Cardiac septum (tissue), 1 donor: ENCODE measurements at places on chromosomes 16 and 17.

- no peak for DNase-seq
These were observed 23.1 kb upstream of the DHRS13 start for GRCh38 chr17:28925912-28926365.

- no peak for DNase-seq
These were observed 912 bp downstream of the COQ7 start for GRCh38 chr16:19068237-19068815.

GRCh38 chr17:29586676-29587469 lies 2.6 kb downstream of the GIT1 start:
- no peak for DNase-seq

DNA sequence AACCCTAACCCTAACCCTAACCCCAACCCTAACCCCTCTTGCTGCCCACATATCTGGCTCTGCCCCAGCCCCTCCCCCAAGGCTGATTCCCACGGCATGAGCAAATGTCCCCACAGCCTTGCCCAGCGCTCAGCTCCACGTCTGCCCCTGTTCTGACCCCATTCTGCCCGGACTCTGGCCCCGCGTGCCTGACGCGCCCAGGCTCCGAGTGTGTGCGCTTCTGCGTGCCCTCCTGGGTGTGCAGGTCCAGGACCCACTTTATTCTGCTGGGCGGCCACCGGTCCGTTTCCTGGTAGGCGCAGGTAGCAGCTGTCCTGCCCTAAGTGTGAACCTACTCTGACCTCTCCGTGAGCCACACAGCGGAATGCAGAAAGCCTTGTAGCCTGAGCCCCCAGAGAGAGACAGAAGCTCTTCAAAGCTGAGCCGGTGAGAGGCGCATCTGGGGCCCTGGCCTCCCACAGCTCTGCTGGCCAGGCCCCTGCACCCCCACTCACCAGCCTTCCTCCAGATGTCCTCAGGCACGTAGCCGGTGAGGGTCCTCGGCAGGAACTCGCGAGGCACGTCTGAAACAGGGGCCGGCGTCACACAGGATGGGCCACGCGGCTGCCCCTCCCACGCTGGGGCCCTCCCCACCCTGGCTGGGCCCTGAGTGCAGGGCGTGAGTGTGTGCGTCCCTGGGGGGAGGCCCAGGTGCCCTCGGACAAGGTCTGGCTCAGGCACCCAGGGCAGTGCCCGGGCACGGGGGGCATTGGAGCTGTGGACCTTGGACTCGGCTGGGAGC lies 14.0 kb upstream of the PABPN1L start:
- no peak for DNase-seq

- DNase-seq: no peak
These were observed 15.9 kb downstream of the TNRC6A start for GRCh38 chr16:24745391-24745790.

DNA sequence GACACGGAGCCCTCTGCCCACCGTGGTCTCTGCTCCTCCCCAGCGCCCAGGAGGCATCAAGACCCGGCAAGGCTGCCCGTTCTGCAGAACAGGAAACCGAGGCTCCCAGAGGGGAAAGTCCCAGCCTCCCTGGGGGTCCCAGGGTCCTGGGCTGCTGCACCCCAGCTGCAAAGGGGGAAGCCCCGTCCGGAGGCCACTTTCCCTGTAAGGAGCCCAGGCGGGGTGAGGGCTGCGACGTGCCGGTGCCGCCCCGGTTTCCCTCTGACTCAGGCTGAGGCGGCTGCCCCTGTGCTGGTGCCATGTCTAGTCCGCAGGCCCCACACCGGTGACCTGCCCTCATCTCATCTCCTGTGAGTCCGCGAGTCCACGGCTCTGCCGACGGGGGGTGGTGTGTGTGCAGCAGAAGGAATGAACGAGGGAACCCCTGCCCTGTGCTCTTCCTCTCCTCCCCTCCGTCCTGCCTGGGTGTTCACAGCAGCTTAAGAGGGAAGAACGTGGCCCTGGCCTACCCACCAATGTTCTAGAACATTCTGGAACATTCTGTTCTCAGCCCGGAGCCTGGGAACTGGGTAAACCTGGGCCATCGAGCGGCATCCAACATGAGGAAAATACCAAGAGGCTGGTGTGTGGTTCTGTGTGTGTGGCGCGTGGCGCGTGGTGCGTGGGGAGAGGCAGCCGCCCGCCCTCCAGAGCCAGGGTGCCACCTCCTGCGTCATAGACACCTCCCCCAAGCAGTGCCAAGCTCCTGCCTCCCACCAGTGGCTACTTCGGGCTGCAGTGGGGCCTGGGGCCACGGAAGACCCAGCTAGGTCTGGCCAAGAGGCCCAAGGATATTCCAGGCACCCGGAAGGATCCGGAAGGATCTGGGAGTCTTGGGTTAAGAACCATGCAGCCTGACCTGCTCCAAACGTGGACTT lies 7.0 kb upstream of the CBFA2T3 start:
- DNase-seq: no peak

DNA sequence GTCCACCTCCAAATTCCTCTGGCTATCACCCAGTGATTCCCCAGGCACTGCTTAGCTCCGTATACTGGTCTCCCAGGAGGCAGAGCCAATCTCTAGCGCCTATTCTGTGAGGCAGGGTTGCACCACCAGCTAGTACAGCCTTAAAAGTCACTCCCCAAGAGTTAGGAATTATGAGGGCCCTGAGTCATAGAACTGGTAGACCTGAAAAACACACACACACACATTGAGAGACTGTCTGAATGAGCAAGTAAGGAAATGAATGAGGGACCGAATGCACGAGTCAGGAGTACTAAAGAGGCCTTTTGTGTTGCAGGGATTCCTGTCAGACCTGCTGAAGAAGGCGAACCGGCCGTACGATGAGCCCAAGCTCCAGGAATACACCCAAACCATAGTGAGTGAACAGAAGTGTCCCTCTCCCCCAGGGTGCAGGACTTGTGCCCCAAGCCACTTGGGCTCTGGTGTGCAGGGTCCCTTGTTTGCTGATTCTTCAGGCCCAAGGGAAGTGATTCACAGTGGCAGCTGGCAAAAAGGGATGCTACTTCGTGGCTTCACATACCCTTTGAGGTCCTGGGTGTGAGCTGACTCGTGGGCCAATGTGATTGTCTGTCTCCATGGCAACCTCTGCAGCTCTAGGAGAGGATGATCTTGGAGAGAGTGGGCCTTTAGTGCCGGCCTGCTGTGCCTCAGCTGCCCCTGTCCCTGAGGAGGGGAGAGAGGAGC lies 24.7 kb downstream of the CALB2 start:
- DNase-seq: no peak

GRCh38 chr17:41648411-41649195 lies 24.2 kb upstream of the KRT17 start:
- peak; percentile 92 for DNase-seq

DNA sequence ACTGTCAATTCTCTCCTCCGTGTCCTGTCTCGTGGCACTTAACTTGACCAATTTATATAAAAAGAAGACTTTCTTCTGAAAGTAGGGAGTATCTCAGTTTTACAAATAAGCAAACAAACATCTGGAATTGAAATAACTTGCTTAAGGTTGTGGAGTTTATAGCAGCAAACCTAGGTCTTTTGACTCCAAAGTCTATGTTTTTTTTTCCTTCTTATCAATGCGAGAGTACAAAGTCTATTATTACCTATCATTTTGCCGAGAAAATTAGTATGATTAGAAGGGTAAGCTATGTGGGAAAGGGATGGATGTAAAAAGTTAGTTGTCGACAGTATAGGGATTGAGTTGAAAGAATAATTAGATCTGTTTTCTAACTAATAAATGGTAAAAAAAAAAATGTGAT lies 50.4 kb downstream of the PPM1E start:
- no peak for DNase-seq

GRCh38 chr17:60086818-60087591 lies 8.3 kb upstream of the HEATR6 start:
- DNase-seq: no peak

DNA sequence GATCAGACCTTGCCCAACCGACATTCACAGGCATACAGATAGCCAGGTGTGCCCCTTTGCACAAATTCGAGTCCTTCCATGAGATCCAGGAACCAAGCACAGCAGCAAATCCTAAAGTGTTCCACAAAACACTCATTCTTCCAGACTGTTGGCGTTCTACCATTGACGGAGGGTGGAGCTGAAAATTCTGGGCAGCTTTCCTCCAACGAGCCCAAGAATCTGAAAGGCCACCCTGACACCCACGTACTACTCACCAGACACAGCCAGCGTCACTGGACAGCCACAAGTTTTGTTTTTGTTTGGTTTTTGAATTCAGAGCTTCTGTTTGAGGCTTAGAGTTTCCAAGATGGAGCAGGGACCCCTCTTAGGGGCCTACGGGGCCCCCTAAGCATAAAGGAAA lies 83.8 kb downstream of the PMP22 start:
- no peak for DNase-seq

DNA sequence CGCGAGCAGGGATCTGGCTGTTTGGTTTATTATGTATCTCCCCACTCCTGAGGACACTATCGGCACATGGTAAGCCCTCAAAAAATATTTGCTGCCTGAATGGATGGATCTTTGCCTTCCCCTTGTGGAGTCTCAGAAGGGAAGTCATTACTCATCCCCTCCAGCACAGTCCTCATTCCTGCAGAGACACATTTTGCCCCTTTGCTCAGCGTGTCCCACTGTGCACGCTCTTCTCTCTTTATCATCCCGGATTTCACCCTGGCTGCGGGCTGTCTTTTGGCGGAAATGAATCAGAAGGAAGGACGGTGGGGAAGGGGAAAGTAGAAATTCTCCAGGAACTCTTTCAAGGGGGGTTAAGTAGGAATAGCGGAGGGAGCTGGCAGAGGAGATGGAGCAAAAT lies 125.2 kb upstream of the CDC42EP4 start:
- DNase-seq: no peak

DNA sequence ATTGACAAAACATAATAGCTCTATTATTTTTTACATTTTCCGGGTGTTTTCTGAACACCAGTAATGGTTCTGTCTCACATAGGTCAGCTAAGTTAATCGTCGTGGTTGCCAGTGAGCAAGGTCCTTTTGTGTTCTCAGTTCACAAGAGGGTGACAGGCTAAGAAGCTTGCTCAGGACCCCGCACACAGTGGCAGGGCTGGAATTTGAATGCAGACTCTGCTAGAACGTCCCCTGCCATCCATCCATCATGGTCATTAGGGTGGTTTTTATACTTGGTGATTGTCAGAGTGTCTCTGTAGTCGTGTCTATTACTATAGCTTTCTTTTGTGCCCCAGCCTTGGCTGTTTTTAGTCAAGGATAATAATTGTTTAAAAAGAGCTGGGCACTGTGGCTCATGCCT lies 176.2 kb downstream of the SNX29 start:
- DNase-seq: no peak

DNA sequence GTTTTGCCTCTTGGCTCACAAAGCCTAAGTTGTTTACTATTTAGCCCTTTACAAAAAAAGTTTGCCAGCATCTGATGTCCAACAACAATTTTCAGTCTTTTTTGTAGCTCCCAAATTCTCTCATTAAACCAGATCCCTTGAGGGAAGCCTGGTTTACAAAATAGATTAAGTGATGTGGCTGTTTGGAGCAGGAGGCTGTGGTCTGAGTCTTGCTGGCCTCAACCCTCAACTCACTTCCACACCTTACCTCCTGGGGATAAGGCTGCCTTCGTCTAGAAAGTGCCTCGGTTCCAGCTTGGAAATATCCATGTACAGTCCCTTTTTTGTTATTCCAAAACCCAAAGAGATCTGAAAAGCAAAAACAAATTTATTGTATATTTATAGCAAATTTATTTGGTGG lies 138.4 kb downstream of the WWOX start:
- DNase-seq: no peak

- no peak for DNase-seq
These were observed 568 bp upstream of the CCDC154 start for GRCh38 chr16:1444730-1445517.

- no peak for DNase-seq
These were observed 7.4 kb upstream of the ZNF785 start for GRCh38 chr16:30592871-30593270.

GRCh38 chr16:324451-325334 lies 27.8 kb downstream of the AXIN1 start:
- no peak for DNase-seq

GRCh38 chr16:19135896-19136438 lies 22.2 kb downstream of the ITPRIPL2 start:
- peak; percentile 50 for DNase-seq

- DNase-seq: no peak
These were observed at the start of gene DNAI2 for GRCh38 chr17:74274060-74274708. TSS of gene DNAI2 (plus strand) at chr17:74274234. CDS start at chr17:74281818, 7,584 bp downstream.

DNA sequence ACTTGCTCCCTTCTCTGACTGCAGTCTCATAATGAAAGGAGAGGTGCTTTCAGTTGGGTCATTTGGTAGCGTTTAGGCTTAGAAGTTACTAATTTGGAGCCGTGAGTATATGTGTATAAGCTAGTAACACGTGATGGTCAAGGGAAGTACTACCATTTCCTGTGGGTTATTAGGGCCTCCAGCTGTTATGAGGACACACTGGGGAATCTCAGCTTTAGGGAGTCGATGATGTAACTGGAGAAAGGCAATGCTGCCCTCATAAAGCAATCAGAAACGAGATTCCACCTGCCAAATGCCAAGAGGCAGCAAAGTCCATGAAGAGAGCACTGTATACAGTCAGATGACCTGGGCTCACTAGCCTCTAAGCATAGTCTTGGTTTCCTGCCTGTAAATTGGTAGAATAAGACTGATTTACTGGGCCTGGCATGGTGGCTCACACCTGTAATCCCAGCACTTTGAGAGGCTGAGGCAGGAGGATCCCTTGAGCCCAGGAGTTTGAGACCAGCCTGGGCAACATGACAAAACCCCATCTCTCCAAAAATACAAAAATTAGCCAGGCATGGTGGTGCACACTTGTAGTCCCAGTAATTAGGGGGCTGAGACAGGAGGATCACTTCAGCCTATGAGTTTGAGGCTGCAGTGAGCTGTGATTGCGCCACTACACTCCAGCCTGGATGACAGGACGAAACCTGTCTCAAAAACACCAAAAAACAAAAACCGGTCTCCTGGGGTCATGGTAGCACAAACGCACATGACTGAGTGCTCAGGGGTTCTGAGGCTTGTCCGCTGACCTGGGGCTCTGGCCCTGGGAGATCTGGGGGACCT lies 53.0 kb downstream of the SF3B3 start:
- no peak for DNase-seq

DNA sequence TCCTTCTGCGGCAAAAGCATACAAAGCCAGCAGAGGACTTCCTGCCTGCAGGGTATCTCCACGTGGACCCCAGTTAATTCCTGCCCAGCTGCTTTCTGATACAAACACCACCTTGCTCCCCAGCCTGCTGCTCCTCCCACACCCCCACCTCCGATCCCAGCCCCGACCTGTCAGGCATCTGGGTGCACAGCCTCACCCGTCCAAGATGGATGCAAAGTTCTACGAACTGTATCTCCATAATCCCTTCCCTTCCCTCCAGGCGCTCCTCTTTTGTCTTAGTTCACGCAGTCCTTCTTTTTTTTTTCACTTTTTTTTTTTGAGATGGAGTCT lies 15.6 kb upstream of the FOXJ1 start:
- DNase-seq: no peak

DNA sequence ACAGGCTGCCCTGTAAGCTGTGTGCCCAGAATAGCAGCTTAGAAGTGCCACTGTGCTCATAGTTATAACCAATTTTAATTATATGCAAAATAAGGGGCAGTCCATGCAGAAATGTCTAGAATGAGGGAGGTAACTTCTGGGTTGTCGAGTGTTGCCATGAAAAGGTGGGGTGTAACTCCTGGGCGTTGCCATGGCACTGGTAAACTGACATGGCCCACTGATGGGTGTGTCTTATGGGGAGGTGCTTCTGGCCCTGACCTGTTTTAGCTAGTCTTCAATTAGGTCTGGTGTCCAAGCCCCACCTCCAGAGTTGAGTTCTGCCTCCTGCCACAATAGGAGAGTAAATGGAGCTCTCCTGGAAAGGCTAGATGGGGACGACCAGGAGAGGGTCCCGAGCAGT lies 120.6 kb downstream of the SALL1 start:
- no peak for DNase-seq

GRCh38 chr16:67445441-67445912 lies 14.6 kb downstream of the HSD11B2 start:
- no peak for DNase-seq

GRCh38 chr17:43814026-43814425 lies 18.9 kb downstream of the MPP3 start:
- no peak for DNase-seq
